Trophoblast cell (in vitro differentiated cells and primary cell): ENCODE measurements at places on chromosomes 16 and 17.

DNA sequence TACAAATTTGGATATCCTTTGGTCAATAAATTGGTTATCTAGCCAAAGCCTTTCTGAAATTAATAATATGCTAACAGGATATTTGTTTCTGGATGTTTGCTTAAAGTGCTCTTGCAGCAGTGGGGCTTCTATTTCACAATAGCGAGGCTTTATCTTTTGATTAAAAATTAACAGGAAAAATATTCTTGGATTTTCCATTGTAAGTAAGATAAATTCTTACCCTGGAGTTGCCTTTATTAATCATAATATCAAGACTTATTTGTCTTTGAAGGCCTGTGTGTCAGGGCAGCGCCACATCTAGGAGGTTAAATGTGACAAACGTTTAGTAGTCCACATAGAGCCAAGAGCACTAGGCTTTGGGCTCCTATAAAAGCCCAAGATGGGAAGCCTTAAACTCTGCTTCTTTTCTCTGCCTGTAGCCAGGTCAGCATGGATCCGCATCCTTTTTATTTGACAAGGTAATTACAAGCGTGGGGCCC lies 5.3 kb downstream of the TMEM97 start:
- H3K4me3 ChIP-seq = no peak overlapping the region
- H3K27ac ChIP-seq = no peak overlapping the region
- H3K4me1 ChIP-seq = peaks cover 24% of the 10 kb centered on the region
- H3K27me3 ChIP-seq = no peaks in the 10 kb centered on the region
- peaks cover 17% of the 10 kb centered on the region for H3K36me3 ChIP-seq
- DNase-seq = no peak

DNA sequence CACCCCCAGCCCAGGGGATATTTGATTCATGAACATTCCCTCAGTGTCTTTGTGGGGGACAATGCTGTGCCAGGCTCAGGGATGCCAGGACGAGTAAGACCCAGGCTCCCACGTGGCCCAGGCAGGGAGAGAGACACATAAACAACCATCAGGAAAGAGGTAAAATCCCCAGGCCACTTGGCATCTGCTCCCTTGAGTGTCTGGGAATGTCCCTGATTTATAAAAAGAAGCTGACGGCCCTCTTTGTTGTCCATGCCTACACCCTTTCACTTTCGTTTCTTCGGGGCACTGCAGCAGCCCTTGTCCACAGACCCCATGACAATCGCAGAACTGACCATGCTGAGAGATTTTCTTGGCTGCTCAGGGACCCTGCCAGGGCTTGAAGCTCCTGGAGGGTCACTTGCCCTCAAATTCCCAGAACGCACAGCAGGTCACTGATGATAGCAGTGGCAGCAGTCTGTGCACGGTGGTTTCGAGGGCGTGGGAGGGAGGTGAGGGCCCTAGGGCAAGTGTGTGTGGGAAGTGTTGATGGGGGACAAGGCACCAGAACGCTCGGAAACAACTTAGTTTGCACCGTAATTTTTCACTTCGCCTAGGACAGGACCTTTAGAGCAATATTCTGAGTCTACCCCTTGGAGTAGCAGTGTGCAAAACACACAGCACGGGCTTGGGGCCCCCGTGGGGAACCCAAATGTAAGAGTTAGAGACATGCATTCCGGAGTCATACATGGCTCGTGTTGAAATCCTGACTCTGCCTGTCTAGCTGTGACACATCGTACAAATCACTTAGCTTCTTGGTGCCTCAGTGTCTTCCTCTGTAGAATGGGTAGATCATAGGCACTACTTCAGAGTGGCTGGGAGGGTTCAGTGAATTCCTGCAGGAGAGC lies 4.7 kb downstream of the NOD2 start:
- peak; percentile 42 for DNase-seq
- no peaks in the 10 kb centered on the region for H3K4me1 ChIP-seq

DNA sequence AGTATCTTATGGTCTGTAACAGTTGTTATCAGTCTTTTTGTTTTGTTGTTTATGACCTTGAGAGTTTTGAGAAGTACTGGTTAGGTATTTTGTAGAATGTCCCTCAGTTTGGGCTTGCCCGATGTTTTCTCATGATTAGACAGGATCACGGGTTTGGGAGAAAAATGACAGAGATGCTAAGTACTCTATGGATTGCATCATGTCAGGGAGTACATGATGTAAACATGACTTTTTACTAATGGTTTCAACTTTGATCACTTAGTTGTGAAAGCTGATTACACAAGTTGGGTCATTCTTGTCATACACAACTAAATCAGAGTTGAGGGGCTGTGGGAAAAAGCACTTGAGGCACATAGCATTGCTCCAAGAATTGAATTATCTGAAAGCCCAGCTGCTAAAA lies 94.7 kb upstream of the SIAH1 start:
- no peaks in the 10 kb centered on the region for H3K4me1 ChIP-seq
- no peaks in the 10 kb centered on the region for H3K36me3 ChIP-seq
- H3K27me3 ChIP-seq = no peaks in the 10 kb centered on the region
- peak; percentile 69 for DNase-seq
- no peak overlapping the region for H3K27ac ChIP-seq

DNA sequence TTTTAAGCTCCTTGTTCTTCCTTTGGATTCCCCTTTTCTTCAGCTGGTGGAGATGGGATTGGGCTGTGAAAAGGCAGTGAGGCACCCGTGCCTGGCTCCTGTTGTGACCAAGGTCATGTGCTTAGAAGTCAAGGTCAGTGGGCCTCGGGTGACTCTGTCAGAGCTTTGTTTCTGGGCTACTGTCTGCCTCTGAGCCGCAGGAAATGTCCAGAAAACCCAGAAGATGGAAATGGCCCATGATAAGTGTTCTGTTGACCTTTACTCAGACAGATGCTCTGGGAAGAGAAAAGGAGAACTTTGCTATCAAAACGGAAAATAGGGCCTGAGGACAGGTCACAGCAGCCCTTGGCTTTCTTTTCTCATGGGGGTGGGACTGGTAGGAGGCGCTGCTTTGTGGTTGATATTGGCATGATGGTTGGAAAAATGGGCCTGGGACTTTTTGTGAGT lies 2.9 kb downstream of the ABCC1 start:
- DNase-seq = no peak
- no peaks in the 10 kb centered on the region for H3K27me3 ChIP-seq
- H3K4me1 ChIP-seq = peaks cover 5% of the 10 kb centered on the region
- no peak overlapping the region for H3K4me3 ChIP-seq
- H3K27ac ChIP-seq = no peak overlapping the region

DNA sequence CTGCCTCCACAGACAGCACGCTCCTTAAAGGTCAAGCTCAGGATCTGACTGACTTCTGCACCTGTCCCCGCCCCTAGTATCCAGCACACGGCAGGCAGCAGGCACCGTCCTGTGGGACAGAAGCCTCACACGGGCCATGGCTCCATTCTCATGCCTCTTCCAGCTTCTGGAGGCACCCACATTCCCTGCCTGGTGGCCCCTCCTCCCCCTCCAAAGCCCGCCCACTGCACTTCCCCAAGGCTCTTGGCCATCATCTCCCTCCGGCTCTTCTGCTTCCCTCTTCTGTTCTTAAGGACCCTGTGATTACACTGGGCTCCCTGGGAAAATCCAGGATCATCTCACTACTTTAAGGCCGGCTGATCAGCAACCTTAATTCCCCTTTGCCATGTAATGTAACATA lies 3.5 kb downstream of the CANT1 start:
- no peaks in the 10 kb centered on the region for H3K27me3 ChIP-seq
- DNase-seq = no peak
- no peak overlapping the region for H3K4me3 ChIP-seq

DNA sequence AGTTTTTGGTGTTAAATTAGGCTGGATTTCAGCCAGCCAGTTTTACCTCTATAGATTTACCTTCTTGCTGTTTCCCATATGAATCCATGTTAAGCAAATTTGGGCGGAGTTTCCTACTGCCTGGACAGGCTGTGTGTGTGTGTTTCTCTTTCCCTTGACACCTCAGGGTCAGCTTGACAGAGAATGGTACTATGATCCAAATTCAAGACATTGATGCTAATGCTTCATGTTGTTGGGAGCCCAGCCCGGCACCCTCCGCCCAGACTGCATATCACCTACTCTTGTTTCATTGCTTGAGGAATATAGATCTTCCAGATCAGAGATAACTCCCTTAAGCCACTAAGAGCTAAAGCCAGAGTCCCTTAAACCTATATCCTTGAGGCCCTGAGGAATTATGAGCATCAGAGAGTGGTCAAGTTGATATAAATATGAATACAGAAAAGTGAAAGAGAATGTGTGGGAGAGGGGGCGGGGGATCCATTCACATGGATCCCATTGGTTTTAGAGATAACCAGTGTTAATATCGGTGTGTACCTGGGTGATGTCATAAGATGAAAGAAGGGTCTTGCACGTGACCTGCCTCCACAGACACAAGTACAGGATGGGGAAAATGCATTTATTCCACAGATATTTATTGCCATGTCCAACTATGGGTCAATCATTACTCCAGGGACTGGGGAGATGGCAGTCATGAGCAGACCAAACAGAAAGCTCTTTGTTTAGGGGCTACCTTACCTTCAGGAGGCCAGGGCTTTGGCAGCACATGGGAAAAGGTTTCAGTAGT lies 69.7 kb downstream of the WIPI1 start:
- H3K4me1 ChIP-seq = peaks cover 14% of the 10 kb centered on the region
- no peak for DNase-seq
- no peaks in the 10 kb centered on the region for H3K27me3 ChIP-seq
- H3K27ac ChIP-seq = no peak overlapping the region

DNA sequence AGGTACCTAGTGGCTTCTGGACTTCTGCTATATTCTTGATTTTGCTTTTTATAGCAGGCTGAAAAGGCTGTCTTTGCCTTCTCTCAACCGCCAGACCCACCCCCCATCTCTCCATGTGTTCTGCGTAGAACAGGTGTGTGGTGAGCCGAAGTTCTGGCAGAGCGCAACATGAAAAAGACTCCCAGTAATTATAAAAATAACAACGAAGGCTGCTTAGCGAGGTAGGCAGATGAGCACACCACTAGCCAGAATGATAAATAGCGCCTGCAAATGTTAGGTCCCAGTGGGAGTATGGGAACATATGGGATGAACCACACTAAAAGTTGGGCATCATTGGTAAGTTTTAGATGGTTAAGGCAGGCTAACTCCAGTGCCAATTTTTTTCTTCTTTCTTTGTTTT lies 14.0 kb upstream of the RBFOX1 start:
- H3K4me1 ChIP-seq = no peaks in the 10 kb centered on the region
- H3K27ac ChIP-seq = no peak overlapping the region
- H3K36me3 ChIP-seq = no peaks in the 10 kb centered on the region
- H3K4me3 ChIP-seq = no peak overlapping the region

DNA sequence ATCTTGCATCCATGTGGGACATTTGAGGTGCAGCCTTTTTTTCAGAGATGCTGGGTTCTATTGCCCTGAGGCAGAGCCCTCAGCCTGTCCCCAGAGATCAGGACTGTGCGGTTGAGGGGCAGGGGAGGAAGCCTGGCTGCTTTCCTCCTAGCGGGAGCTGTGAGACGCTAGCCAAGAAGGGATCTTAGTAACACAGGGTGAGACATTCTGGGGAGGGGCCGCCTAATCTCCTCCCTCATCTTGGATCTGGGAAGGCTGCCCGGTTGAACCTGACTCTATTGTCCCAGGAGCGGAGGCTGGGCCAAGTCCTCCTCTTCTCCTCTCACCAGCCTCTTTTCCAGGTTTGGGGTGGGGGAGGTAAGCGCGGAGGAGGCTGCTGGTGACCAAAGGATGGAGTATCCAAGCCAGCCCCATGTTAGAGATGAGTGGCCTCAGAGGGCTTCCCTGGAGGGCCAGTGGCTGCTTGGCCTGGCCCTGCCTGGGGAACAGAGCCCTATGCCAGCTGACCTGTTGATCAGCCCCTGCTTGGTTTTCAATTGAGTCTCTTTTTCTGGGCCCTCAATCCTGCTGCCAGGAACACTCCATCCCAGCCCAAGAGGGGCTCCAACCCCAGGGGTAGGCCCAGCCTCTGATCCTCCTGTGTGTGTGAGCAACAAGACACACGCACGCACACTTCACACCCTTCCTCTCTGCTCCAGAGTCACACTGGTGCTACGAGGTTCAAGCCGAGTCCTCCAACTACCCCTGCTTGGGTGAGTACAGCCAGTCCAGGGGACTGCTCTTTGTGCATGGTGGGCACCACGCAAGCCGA lies 5.0 kb downstream of the CA4 start:
- H3K4me1 ChIP-seq = peaks cover 3% of the 10 kb centered on the region
- no peak overlapping the region for H3K27ac ChIP-seq
- peaks cover 18% of the 10 kb centered on the region for H3K27me3 ChIP-seq
- no peak overlapping the region for H3K4me3 ChIP-seq
- DNase-seq = no peak

DNA sequence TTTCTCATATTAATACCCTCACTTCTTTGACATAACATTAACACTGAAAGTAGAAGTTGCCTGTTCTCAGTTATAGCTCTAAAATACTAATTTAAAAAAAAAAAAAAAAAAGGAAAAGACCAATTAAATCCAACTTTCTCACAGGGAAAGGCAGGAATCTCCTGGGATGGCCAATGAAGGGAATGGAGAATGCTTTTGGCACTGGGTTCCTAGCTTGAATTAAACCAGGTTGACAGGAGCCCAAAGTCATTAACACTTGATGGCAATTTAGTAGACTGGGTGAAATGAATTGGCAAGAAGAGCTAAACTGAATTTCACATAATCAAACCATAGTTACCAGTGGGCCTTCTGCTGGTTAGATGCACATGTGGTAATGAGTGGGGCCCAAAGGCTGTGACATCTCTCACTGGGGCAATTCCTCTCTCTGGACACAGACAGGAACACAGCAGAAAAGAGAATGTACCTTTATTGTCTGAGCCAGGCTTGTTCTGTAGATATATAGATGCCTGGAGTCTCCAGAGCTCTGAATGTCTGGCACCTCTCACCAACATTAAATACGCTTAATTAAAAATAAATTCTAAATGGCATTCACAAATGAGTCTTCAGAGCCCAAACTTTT lies 37.6 kb downstream of the NXPH3 start:
- H3K27me3 ChIP-seq = no peaks in the 10 kb centered on the region
- H3K4me1 ChIP-seq = no peaks in the 10 kb centered on the region
- H3K4me3 ChIP-seq = no peak overlapping the region
- H3K36me3 ChIP-seq = no peaks in the 10 kb centered on the region

DNA sequence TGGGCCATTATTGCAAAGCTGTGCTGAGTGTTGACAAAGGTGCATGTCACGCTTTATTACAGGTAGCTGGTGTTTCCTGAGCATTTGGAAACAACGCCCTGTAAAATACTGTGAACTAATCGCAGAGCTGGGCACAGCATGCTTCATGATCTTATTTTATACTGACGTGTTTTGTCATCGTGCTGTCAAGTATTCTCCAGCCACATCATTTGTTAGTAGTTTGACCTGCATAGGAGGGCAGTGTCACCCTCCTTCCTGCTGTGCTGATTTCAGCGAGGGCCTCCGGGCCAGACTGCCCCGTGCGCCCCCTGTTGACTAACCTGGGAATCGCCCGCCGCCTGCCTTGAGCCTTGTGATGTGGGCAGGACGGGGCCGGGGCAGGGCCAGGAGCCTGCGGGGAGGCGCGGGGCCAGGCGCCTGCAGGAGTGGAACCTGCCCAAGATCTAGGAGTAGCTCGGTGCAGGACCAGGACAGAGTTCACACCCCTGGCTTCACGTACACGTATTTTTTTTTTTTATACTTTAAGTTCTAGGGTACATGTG lies 820.7 kb downstream of the KCNJ18 start:
- no peak overlapping the region for H3K4me3 ChIP-seq
- no peak for DNase-seq
- H3K4me1 ChIP-seq = no peaks in the 10 kb centered on the region
- H3K27ac ChIP-seq = no peak overlapping the region
- no peaks in the 10 kb centered on the region for H3K27me3 ChIP-seq

GRCh38 chr16:67965668-67966548 lies 2.5 kb downstream of the SLC12A4 start:
- H3K27me3 ChIP-seq = no peaks in the 10 kb centered on the region
- peaks cover 28% of the 10 kb centered on the region for H3K4me1 ChIP-seq
- H3K36me3 ChIP-seq = peaks cover 47% of the 10 kb centered on the region
- H3K4me3 ChIP-seq = no peak overlapping the region
- DNase-seq = peak; percentile 67

- H3K36me3 ChIP-seq = no peaks in the 10 kb centered on the region
- no peak overlapping the region for H3K4me3 ChIP-seq
- H3K27ac ChIP-seq = no peak overlapping the region
- peak; percentile 97 for DNase-seq
- peaks cover 15% of the 10 kb centered on the region for H3K4me1 ChIP-seq
Observed at GRCh38 chr17:49997773-49998703, 3.0 kb upstream of the DLX3 start.
